EL (cell line): ENCODE measurements at places on chromosomes 6 and 20.

DNA sequence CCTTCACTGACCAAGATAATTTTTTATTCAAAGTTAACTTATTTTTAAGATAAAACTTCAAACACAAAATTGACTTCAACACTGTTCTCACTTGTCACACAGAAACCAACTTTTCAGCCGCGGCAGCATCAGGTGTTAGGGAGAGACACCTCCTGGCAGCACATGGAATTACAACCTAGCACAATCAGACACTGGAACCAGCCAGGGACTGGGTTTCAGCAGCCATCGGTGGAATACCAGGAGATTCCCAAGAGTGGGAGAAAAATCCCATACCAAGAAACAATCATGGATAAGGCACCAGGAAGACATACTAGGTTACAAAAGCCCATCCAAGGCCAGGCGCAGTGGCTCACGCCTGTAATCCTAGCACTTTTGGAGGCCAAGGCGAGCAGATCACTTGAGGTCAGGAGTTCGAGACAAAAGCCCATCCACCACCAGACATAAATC is 70.0 kb downstream of the SNX5 start:
- peak; percentile 70 for DNase-seq

- DNase-seq: peak; percentile 26
Measured at GRCh38 chr6:140032189-140032588, 657.7 kb upstream of the CITED2 start.

DNA sequence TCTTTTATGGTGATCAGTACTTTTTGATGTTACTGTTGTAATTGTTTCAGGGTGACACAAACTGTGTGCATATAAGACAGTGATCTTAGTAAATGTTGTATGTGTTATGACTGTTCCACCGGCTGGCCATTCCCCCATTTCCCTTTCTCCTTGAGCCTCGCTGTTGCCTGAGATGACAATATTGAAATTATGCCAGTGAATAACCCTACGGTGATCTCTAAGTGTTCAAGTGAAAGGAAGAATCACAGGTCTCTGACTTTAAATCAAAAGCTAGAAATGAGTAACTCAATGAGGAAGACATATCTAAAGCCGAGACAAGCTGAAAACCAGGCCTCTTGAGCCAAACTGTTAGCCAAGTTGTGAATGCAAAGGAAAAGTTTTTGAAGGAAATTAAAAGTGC is 32.3 kb downstream of the TULP4 start:
- no peak for DNase-seq

DNA sequence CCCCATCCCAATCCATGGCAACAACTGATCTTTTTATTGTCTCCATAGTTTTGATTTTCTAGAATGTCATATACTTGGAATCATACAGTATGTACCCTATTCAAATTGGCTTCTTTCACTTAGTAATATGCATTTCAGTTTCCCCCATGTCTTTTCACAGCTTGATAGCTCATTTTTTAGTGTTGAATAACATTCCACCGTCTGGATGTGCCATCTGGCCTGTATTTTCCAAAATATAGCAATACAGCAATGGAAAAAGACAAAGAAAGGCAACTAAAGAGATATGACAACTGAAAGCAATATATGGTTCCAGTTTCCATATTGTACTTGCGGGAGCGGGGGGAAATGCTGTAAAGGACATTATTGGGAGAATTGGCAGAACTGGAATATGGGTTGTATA is 166.4 kb upstream of the NT5E start:
- no peak for DNase-seq

- no peak for DNase-seq
Measured at GRCh38 chr6:154367839-154368695, 11.5 kb upstream of the IPCEF1 start.

DNA sequence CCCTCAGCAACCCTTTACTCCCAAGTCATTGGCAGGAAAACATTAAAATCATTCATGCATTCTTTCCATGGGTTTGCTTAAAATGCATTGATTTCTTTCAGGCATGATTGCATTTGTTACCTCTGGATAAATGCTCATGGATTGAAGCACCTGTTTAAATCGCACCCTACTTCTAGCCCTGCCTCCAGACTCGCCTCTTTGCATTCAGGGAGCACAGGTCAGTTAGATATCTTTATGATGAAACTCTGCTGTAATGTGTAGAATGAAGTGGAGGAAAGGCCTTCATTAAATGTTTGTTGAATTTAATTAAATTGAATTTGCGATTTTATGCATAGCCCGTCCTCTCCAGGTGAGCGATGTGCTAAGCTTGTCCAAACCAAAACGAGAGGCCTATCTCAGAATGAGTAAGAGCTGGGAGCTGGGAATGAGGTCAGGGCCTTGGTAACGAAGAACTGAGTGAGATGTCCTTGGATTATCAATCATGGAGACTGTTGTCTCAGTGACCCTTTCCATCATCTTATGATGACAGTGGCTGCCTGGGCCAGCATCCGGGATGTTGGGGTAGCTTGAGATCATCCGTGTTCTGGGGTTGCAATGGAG is 210.1 kb downstream of the SYNDIG1 start:
- DNase-seq: no peak

DNA sequence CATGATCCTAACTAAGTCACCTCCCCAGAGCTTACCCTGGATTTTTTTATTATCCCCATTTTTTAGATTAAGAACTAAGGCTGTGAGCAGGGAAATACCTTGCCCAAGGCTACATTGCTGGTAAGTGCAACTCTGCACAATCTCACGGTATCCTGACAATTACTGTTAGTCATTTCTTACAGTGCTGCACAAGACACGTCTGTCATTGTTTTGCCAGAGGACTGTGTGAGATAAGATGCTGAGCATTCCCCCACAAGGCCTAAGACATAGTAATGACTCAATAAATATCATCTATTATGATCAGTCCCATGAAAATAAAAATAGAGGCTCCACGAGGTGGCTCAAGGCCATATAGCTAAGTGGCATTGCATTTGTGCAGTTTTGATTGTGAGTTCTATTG is 21.0 kb downstream of the PFDN4 start:
- no peak for DNase-seq

DNA sequence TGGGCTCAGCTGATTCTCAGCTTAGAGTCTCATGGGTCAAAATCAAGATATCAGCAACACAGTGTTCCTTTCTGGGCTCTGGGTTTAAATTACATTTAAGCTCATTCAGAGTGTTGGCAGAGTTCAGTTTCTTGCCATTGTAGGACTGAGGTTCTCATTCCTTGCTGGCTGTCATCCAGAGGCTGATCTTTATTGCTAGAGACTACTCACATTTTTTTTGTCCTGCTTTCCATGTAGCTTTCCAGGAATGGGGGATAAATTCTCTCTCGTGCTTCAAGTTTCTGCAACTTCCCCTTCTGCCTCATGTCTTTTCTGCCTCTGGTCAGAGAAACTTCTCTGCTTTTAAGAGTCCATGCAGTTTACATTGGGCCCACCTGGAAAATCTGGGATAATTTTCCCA is 86.9 kb downstream of the RFX6 start:
- DNase-seq: no peak

DNA sequence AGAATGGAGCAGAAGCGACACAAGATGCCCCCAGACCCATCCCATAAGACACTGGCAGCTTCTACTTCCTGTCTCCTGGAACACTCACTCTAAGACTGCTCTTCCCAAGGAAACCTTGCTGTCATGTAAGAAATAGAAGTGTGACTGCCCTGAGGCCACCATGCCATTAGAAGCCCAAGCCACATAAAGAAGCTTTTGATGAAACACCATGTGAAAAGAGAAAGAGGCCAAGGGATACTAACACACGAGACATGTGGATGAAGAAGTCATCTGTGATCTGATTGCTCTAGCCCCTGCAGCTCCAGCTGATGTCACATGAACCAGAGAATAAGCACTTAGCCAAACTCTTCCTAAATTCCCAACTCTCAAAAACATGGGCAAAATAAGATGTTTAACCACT is 117.9 kb upstream of the PCSK2 start:
- no peak for DNase-seq

DNA sequence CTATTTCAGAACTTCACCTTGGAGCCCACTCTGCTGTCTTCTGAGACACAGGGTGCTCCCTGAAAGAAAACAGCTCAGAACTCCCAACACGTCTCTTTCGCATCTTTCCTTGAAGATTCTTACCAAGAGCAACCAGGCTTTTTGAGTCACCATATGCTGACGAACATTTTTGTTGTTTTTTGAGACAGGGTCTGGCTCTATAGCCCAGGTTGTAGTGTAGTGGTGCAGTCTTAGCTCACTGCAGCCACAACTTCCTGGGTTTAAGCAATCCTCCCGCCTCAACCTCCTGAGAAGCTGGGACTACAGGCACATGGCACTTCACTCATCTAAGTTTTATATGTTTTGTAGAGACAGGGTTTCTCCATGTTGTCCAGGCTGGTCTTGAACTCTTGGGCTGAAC is 68.5 kb downstream of the TRMT11 start:
- no peak for DNase-seq
